ENCODE measurements at places on chromosomes 6 and 20. TPM values are rescaled to one million over a fixed set of nuclear protein-coding genes. Genes with fewer than 3 reads are reported as not detected.

DNA sequence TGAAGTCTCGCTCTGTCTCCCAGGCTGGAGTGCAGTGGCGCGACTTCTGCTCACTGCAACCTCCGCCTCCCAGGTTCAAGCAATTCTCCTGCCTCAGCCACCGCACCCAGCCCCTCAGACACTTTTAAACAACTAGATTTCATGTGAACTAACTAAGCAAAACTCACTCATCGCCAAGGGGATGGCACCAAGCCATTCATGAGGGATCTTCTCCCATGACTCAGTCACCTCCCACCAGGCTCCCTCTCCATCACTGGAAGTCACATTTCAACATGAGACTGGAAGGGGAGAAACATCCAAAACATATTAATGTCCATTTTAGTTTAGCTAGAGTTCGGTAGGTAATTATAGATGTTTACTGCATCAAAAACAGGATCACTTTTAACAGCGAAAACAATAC, 95.9 kb upstream of the PRL start:
- DNase-seq, result no peak

- no peak for DNase-seq
Observed at GRCh38 chr6:150894935-150895552, 29.5 kb downstream of the MTHFD1L start.

DNA sequence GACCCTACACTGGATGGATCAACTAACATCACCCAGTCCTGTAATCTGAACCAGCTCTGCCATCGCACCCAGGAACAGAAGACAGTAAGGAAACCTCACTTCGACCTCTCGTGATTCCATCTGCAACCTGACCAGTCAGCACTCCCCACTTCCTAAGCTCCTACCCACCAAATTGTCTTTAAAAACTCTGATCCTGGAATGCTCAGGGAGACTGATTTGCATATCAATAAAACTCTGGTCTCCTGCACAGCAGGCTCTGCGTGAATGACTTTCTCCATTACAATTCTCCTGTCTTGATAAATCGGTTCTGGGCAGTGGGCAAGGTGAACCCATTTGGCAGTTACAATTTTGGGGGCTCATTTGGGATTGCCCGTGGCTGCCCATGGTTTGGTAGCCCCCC, 18.3 kb upstream of the AGPAT4 start:
- no peak for DNase-seq

DNA sequence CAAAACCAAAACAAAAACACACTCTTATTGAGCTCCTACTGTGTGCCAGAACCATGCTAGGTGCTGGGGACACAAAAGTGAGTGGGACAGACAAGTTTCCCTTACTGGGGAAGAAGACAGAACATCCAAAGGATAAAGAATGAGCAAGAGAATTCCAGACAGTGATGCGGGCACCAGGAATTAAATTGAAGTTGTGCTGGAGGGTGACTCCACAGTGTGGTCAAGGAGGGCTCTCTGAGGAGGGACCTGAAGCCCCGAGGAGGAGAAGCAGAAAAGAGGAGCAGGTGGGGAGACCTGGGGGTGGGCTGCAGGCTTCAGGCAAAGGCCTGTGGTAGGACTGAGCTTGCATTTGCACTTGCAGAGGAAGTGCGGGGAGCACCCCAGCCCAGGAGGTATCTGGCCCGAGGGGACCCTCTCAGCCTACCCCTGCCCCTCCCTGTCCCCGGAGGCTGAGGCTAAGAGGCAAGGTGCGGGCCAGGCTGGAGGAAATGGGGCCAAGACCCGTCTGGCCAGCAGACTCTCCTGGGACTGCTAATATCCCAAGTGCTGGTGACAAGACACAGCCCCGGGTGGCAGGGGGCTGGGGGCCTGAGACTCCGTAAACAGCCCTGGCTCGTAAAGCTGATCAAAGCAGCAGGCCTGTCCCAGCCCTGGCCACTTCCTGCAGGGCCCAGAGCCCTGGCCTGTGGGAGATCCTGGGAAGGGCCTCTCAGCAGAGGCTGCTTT, 57.1 kb downstream of the SNAI1 start:
- DNase-seq, result no peak

DNA sequence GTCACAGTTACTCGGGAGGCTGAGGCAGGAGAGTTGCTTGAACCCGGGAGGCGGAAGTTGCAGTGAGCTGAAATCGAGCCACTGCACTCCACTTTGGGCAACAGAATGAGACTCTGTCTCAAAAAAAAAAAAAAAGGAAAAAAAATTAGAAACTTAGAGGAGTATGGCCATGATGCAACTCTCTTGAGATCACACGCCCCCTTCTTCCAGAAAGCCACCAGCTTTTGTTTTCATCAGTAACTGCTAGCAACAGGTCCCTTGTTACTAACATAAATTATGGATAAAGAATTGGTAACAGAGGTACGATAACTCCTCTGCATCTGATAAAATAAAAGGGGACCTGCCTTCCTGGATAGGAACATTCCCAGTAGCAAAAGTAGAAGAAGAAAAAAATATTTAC, 308.2 kb downstream of the CD83 start:
- no peak for DNase-seq

GRCh38 chr6:136201732-136202131, 48.4 kb downstream of the MTFR2 start:
- DNase-seq, result no peak

Gene VSTM2L
- 10.3 TPM for total RNA-seq

Gene NINL
- total RNA-seq, result 7.6 TPM

Gene HTR1B
- total RNA-seq, result not detected

DNA sequence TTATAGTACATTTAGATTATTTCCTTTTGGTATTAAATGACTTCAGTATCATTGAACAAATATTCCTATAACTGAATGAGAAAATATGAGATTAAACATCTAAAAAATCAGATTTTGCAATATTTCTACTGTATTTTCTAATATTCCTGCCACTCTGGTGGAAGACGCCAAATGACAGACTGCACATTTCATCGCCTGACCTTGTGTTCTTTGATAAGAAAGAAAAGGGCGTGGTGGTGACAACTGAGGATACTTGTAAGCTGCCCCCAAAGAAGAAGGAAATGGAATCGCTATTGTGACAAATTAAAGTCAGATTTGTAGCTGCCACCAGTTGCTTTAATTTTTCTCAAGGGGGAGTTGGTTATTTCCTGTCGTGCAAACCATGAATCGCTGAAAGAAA, 131.3 kb downstream of the MTFR2 start:
- DNase-seq, result no peak

DNA sequence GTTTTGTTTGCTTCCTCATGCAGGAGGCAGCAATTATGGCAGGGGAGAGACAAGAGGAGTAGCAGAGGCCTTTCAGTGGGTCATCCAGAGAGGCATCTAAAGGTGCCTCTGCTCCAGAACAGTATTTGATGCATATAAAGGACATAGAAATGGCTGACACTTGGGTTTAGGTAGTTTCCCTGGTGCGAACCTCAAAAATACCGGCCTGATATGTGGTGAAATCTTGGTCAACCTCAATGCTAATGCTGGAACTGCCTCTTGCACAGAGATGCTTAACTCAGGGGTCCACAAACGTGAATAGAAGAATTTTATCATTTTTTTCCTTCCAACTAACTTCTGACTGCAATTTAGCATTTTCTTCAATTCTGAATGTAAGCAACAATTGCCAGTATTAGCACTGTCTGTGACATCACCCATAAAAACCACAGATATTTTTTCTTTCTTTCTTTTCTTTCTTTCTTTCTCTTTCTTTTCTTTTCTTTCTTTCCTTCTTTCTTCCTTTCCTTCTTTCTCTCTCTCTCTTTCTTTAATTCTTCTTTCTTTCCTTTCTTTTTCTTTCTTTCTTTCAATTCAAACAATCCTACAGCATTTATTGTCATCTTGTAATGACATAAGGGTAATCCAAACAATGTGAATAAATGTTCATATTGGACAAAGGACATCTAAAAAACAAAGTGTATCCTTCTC, 180.0 kb upstream of the UST start:
- DNase-seq, result no peak

DNA sequence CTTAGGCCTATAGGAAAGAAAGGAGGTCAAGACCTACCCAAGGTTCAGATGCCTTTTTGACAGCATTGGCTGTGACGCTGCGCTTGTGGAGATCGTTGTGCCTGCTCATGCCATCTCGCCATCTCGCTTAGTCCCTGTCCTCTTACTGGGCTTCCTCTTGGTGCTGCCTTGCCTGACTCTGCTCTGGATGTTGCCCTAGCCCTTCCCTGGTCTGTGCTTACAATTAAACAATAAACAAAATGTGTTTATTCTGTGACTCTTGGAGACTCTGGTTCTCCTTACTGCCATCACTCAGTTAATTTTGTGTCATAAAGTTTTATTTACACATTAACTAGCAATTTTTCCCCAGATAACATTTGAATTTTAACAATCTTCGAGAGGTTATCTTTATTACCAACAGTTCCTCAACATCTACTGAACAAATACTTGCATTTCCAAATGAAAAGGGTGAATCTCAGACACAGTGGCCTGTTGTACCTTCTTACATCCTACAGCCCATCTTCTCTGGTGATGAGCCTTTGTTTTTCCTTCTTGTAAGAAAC, 11.6 kb downstream of the AFDN start:
- DNase-seq, result no peak

GRCh38 chr6:5979650-5980420, 26.9 kb downstream of the NRN1 start:
- DNase-seq, result no peak

DNA sequence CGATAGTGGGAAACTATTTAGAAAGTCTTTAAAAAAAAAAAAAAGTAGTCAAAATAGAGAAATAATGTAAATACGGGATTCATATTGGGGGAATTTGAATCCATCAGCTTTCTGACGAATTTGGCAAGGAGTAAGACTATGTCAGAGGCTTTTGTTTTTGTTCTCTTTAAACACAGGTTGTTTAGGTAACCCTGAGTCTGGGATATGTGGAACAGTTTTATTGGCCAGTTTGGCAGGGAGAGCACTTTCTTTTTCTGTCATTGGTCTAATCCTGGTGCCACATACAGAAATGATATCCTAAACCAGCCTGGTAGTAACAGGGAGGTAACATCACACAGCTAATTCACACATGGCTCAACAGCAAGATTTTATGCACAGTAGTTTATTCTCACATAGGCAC, 27.7 kb downstream of the HAO1 start:
- DNase-seq, result no peak

DNA sequence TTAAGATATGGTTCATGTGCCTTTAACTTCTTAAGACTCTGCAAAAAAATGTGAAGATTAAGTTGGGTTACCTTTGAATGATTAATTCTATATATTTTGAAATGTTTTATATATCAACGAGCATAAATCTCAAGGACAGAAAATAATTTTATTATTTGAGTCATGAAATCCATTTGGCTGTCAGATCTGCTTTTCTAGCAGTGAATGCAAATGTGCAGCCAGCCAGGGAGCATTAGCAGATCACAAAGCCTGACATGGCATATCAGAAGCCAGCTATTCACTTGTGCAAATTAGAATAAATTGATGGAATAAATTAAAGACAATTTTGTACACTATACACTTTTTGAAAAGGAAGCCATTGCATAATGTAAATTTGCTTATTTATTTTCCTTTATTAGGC, 424.3 kb downstream of the ADGRB3 start:
- no peak for DNase-seq
